Activated T-helper 1 cell treated with anti-CD3 and anti-CD28 coated beads, Interleukin-2, amount 50 U/mL, for 16 hours (primary cell): ENCODE measurements at places on chromosomes 11 and 22.

DNA sequence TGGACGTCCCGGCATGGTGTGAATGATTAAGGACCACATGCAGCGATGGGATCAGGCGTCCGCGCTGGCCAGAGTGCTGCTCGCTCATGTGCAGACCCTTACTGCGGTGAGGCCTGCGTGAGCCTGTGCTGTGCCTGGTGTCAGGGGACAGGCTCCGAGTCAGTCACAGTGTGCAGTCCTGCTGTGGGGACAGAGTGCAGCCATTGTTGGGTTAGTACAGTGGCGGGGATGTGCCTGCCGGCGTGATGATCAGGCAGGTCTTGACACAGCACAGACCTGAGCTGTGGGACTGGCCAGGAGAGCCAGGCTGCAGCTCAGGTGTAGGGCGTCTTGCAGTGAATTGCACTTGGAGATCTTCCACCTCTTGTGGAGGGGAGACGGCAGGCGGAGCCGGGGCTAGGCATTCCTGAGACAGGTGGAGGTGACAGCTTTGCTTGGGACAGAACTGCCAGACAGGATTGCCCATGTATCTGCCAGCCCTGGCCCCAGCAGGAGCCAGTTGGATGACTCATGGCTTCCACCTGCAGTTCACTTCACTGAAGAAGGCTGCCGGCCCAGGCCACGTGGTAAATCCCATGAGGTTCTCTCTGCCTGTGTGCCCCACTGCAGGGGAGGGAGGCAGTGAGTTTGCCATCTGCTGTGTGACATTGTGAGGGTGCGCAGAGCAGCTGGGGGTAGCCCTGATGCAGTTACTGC is 17.3 kb downstream of the TRMU start:
- no peak for DNase-seq

DNA sequence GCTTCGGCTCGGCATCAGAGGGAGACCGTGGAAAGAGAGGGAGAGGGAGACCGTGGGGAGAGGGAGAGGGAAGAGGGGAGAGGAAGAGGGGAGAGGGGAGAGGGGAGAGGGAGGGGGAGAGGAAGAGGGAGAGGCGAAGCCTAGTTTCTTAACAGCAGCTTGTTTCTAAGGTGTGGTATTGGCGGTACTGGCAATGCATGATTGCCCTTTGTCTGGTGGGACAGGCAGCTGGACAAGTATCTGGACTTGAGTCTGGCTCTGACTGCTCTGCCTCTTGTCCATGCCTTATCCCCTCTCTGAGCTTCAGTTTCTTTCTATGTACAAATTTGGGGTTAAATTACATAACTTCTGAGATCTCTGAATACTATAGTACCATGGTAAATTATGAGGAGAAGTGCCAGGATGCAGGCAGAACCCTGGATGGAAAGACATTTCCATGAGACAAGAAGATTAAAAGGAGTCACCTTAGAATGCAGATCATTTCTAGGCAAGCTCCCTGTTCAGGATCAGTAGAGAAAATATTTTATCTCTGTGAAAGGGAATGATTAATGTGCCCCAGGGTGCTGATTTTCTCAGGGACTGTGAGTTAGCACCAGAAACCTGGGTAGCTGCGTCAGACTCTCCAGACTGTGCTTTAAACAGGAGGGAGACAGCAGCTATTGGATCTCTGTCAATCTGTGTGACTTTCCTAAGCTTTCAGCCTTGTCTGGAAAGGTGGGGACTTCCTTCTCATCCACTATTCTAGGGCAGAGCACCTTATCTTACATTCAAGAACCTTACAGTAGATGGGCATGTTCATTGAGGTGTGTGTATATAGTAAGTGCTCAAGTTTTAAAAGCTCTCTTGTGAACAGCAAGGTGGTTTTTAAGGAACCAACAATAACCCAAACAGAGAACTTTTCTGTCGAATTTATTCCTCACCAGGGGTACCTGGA is 31.9 kb upstream of the CCDC90B start:
- no peak for DNase-seq

GRCh38 chr11:3866206-3866605 is 10.7 kb downstream of the STIM1 start:
- DNase-seq = no peak

- DNase-seq = no peak
Observed at GRCh38 chr22:19440411-19441195, 6.9 kb downstream of the C22orf39 start.

- DNase-seq = no peak
Observed at GRCh38 chr11:13875643-13876042, 86.9 kb upstream of the SPON1 start.

DNA sequence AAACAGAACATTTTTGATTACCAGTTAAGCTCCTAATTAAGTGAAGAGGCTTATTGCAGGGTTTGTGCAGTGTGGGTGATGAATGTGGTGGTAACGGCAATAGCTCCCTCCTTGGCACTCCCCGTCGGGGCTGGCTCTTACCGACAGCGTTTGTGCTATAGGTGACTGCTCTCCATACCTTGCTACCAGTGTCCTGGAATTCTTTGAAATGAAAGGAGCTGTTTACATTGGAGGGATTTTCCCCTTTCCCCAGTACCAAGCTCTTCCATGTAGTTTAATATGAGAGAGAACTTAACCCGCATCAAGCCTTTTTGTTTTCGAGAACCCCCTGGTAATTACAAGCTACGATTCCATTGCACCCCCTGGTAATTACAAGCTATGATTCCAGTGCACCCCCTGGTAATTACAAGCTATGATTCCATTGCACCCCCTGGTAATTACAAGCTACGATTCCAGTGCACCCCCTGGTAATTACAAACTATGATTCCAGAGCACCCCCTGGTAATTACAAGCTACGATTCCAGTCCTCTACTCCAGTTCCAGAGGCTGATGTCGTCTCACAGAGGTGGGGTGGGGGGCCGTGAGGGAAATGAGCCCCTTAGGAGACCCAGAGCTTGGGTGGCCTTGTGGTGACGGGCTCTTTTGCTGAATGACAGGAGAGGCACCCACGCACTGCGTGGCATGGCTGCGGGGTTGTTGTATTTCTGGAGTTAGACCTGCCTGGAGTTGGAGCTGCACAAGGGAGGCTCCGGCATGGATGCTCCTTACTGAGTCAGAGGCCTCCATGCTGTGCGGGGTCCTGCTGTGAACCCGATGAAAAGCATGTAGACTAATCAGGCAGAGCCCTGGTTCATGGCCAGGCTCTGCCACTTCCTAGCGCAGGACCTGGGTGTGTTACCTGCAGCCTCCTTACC is 205.3 kb downstream of the TBC1D22A start:
- DNase-seq = no peak

DNA sequence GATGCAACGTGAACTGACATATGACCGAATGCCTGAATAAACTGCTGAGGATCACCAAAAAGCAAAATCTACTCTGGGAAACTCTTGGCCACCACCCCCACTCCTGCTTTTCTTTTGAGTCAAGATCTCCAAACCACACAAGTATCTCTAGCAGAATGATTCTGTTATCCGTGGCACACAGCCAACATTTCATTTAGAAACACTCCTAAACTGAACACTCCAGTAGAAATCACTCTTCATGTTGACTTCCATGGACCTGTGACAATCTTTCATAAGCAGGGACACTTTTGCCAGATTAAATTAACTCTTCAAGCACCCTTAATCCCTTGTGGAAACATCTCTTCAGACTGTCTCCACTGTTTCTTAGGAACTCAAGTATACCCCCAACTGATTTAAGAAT is 44.4 kb downstream of the VSIG10L2 start:
- no peak for DNase-seq

GRCh38 chr11:46625406-46625805 is 8.1 kb downstream of the ATG13 start:
- no peak for DNase-seq

DNA sequence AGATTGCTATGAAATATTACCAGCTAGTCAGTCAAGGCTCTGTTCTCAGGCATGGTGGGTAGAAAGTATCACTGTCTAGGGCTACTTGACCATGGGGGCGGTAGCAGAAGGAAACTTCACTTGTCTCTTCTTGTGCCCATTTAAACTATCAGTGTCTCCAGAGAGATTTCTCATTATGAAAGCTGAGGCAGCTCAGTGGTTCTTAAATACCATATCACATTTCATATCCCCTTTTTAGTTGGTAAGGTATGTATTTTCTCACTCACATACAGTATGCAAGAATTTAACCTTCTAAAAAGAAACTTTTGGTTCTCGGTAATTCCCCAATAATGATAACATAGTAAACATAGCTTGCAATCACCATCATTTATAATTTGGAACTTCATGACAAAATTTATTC is 1180.0 kb upstream of the TENM4 start:
- DNase-seq = no peak

- DNase-seq = no peak
Observed at GRCh38 chr11:113296447-113297205, 17.8 kb upstream of the TTC12 start.

DNA sequence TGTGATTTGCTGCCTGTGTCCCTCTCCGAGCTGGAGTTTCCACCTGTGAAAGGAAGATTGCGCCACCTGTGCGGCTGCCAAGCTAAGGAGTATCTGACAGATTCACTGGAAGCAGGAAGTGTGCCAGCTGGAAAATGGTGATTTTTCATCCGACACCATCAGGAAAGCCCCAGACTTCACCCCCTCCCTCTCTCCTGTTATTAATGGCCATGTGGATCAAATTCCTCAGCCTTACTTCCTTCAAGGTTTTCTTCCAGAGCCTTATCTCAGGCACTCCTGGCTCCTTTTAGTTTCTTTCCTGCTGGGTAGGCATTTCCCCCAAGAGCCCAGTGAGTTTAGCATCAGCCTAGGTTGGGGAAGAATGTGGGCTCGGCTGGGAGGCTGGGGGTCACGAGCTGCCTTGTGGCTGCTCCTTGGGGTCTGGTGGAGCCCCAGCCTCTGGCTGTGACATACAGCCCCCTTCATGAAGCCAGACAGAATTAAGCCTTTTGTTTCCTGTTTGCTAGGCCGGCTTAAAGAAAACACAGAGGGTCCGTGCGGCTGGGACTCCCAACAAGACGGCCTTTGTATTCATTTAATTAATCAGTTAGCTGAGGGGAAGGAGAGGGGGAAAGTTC is 37.1 kb downstream of the PKNOX2 start:
- DNase-seq = no peak

DNA sequence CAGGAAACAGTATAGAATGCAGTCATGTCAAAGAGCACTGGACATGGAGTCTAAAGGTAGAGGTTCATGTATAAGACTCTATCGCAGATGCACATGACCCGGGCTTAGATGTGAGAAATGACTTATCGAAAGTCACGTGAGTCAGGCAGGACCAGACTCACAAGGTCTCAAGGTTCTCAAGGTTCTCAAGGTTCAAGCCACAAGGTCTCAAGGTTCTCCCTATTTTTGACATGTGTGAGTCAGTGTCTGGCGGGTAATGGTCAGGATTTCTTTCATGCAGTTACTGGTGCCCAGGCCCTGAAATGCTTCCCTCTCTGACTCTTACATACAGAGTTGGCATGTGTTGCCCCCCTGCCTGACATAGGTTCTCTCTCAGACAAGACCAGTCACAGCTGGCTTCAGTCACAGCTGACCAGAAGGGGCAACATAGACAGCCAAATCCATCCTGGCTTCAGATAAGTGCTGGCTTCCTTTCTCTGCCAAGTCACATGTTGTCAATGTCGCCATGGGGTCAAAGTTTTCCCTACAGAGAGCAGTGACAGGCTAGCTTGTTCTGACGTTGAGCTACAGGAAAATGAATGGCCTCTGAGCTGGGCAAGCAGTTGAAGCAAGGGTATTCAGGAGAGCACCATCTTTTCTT is 10.1 kb downstream of the CSRP3 start:
- DNase-seq = no peak

- no peak for DNase-seq
Observed at GRCh38 chr11:122642971-122643370, 12.6 kb upstream of the UBASH3B start.

DNA sequence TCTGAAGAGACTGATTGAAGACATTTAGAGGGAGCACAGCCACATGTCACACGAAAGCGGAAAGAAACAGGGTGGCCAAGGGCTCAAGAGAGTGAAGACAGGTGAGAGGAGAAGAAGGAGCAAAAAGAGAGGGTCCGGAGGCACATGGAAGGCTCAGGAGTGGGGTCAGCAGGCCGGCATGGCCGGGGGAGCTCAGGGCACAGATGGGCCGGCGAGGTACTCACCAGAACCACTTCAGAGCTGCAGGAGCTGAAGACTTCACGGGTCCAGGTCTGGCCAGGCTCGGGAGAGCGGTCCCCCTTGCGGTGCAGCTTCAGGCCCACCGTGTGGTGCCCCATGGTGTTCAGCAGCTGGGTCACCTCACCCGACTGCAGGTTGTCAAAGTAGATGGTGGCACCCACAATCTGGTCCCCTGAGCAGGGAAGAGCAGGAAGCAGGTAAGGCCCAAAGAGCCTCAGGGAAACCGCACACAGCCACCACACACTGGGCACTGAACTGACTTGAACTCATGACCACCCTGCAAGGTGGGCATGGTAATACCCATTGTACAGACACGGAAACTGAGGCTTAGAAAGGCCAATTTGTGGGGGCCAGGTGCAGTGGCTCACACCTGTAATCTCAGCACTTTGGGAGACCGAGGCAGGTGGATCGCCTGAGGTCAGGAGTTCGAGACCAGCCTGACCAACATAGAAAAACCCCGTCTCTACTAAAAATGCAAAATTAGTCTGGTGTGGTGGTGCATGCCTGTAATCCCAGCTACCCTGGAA is 11.6 kb downstream of the AHNAK start:
- DNase-seq = no peak

- no peak for DNase-seq
Observed at GRCh38 chr11:34331736-34332135, 26.1 kb downstream of the ABTB2 start.

DNA sequence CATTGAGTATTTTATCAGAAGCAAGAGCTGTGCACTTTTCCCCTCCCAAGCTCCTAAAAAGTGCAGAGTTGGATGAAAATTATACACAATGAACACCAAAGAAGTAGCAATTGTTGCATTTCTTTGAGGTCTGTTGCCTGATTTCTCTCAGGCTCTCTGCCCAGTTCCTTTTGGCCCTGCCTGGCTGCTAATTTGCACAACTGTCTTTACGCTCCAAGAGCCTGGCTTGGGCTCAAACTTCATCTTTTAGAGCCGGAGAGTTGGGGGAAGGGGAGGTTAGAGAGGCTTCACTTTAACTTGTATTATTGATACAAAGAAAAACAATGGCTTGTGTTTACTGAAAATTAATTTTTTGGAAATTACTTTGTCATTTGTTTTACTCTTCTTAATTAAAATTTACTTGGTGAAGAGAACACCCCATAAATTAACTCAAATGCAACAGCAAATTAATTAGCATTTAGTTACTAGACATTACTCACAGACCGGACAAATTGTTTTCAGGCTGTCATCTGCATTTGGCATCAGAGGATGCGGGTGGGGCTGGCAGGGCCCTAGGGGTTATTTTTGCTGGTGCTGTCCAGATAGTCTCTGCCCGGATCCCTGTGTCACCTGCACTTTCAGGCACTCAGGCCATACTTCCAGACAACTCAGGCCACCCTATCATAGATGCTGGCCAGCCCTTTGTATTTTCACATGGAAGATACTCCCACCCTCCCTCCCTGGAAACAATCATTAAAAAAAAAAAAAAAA is 407.3 kb downstream of the NXPE2 start:
- no peak for DNase-seq
